ENCODE measurements at places on chromosomes 13 and 19. TPM values are rescaled to one million over a fixed set of nuclear protein-coding genes. Genes with fewer than 3 reads are reported as not detected.

The FBXW9 gene
- total RNA-seq, result 4.6 TPM

DNA sequence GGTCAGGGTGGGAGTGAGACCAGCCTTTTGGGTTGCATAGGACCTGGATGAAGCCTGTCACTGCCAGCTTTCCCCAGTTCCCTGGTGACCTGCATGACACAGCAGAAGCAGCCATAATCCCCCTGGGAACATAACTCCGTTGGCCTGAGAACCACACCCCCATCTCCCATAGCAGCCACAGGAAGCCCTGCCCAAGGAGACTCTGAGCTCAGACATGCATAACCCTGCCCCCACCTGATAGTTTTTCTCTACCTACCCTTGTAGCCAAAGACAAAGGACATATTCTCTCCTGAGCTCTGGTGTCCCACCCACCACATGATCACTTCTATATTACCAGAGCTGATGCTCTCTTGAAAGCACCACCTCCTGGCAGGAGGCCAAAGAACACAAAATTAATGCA lies 413.5 kb upstream of the HTR2A start:
- no peaks in the 10 kb centered on the region for H3K36me3 ChIP-seq
- no peaks in the 10 kb centered on the region for H3K27me3 ChIP-seq
- H3K4me1 ChIP-seq, result no peaks in the 10 kb centered on the region

DNA sequence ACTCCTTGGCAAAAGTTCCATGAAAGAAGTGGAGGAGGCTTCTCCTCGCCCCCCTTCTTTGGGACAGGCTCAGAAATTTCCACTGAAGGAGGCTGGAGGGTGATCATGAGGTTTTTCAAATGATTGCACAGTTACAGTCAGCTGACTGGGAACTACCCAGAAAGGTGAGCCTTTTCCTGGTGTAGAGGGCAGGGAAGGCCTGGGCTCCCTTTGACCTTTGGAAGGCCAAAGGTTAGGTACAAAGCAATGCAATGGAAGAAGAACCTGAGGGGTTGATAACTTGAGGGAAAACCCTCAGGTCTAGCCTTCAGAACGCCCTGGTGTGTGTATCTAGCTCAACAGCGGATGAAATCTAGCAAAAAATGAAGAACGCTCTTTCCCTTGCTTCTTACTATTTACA lies 50.1 kb upstream of the SLC15A1 start:
- no peak overlapping the region for H3K4me3 ChIP-seq
- H3K36me3 ChIP-seq, result no peaks in the 10 kb centered on the region
- H3K4me1 ChIP-seq, result peaks cover 15% of the 10 kb centered on the region

The PODNL1 gene
- total RNA-seq, result not detected

- no peak for DNase-seq
- H3K4me1 ChIP-seq, result no peaks in the 10 kb centered on the region
- H3K36me3 ChIP-seq, result no peaks in the 10 kb centered on the region
- H3K4me3 ChIP-seq, result no peak overlapping the region
- H3K27me3 ChIP-seq, result no peaks in the 10 kb centered on the region
Observed at GRCh38 chr13:43200736-43201135, 177.3 kb downstream of the DNAJC15 start.

DNA sequence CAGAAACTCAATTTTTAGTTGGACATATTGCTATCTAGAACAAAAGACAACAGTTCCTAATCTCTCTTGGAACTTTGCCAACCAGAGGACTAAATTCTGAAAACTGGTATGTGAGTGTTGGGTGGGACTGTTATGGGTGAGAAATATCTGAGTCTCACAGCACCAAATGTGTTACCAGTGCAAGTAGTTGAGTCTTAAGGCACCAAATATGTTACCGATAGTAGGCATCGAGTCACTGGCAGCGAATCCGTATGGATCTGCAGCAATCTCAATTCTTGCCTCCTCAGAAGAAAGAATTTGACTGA lies 575.2 kb downstream of the DACH1 start:
- H3K36me3 ChIP-seq, result no peaks in the 10 kb centered on the region
- no peak overlapping the region for H3K27ac ChIP-seq
- DNase-seq, result no peak
- H3K4me1 ChIP-seq, result no peaks in the 10 kb centered on the region

DNA sequence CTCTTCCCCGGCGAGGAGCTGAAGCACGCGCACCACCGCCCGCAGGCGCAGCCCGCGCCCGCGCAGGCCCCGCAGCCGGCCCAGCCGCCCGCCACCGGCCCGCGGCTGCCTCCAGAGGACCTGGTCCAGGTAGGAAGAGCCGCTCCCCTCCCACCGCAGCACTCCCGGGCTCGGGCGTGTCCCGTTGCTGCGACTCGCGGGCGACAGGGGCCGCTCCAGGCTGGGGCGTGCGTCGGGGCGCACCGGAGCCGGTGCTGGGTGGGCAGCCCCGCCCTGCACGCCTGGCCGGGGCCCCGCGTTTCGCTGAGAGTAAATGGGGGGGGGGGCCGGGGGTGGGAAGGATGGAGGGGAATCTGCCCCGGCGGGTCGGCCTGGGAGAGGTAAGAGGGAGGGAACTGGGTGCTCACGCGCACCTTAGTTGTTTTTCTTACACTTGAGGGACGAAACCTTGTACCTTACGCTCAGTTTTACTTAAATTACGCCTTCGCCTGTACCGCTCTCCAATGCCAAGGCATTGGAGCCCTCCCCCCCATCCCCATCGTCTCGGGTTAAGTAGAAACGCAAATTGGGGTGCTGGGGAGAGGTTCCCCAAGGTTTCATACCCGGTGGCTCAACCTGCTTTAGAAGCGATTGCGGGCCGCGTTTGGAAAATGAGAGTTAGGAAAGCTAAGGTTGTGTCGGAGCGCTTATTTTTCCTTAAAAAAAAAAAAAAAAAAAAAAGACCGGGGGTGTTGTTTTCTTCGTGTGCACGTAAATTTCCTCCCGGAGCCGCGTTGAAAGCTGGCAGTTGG lies 850 bp downstream of the KLF5 start:
- no peak overlapping the region for H3K27ac ChIP-seq
- peak overlapping the region; percentile 87 for H3K4me3 ChIP-seq
- peaks cover 48% of the 10 kb centered on the region for H3K4me1 ChIP-seq
- peak; percentile 52 for DNase-seq
- peaks cover 7% of the 10 kb centered on the region for H3K36me3 ChIP-seq

The HIPK4 gene
- not detected for total RNA-seq

Data from HepG2 (cell line).